ENCODE measurements at places on chromosomes 3 and 15.

DNA sequence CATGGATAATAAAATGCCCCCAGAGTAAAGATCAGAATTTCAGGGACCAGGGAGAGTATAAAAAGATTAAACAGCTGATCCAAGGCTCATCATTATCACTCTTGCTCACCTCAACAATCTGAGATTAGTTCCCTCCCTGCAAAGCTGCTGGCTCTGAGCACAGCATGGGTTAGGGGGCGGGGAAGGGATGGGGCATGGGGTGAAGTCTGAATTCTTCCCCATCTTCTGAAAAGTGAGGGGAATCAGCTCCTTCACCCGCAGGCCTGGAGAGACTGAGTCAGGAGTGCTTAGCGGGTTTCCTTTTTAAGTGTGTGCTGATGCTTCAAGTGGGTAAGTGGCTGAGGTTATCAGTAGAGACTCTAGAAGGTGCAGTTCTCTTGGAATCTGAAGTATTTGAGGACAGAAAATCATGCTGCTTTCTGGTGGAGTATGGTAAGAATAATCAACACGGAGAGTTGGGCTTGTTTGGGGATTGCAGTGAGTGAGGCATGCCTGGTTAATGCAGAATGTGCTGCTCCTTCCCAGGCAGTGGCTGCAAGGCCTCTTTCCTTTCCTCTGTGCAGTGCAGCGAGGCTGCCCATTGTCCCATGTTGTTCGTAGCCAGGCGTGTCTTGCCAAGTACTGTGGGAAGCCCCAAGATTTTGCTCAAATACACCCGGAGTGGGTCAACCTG lies 59.2 kb upstream of the TRAK1 start:
- DNase-seq: peak; percentile 60

DNA sequence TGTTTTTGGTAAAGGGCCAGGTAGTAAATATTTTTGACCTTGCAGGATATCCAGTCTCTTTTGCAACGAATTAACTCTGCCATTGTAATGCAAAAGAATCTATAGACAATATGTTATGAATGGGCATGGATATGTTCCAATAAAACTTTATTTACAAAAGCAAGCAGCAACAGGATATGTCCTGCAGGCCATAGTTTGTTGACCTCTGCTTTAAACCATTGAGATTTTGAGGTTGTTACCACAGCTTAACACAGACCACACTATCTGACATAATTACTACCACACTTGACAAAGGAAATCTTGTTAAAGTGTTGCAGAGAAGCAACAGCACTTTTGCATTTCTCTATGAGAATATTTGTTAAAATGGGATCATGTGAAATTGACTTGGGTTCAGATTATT lies 349.3 kb downstream of the ERC2 start:
- no peak for DNase-seq

- no peak for DNase-seq
Measured at GRCh38 chr3:168671091-168671490, 575.4 kb upstream of the GOLIM4 start.

GRCh38 chr3:110016235-110016815 lies 679.0 kb upstream of the DPPA4 start:
- DNase-seq: no peak

GRCh38 chr3:51397392-51397791 lies 6.3 kb downstream of the RBM15B start:
- no peak for DNase-seq

DNA sequence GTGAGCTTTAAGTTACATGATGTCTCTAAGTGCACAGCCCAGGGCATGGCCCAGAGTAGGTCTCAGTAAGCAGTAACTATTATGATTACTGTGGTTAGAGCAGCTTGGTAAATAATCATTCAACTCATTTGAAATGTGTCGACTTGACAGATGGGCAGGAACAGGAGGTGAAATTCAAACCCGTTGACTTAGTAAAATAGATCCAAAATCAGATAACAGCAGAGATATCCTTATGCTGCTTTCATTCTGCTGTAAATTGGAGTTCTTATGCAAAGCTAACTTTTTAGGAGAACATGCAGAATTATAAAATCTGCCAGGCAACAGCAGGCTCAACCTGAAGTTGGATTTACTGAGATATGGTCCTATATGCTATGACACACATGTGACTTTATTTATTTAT lies 118.7 kb upstream of the KLHL25 start:
- no peak for DNase-seq
